Thyroid gland (tissue), 4 donors: ENCODE measurements at places on chromosomes 13 and 19. TPM values are rescaled to one million over a fixed set of nuclear protein-coding genes. Genes with fewer than 3 reads are reported as not detected.

KLK3 gene
- total RNA-seq: 1.3 TPM

CRX gene
- total RNA-seq: not detected

SIGLEC14 gene
- total RNA-seq: not detected

JAK3 gene
- total RNA-seq: 5.9 TPM

PODNL1 gene
- total RNA-seq: 1.4 TPM

ITM2B gene
- total RNA-seq: 550 TPM

MBD3L3 gene
- not detected for total RNA-seq

KCNC3 gene
- total RNA-seq: 32.8 TPM

ZNF135 gene
- 22.9 TPM for total RNA-seq

CEACAM16 gene
- 0.40 TPM for total RNA-seq

DNA sequence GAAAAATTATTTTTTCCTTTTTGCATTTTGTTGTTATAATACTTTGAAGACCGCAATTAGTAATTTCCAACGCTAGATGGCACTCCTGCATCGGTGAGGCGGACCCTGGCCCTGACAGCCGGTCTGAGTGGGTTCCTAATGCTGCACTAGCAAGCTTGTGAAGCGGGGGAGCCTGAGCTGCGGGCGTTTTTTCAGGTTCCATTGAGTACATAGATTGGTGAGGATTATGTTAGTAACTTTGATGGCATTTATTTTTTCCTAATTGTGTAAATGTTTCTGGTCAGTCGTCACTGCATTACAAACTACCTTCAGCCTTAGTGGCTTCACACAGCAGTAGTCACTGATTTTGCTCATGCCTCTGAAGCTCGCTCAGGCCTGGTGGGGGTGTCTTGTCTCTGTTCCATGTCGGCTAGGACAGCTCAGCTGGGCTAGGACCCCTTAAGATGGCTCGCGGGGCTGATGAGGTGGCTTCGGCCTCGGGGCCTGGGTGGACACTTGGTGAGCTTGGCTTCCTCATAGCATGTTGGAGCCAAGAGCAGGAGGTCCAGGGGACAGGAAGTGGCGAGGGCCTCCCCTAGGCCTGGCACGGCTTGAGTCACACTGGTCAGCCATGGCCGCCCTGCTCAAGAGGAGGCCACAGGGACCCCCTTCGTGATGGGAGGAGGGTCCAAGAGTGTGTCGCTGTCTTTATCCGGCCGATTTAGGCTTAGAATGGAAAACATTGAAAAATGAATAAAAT is 25.0 kb downstream of the ERCC5 start:
- DNase-seq: peak; percentile 42

GRCh38 chr19:18603958-18604819 is 2.4 kb downstream of the CRLF1 start:
- DNase-seq: no peak

DNA sequence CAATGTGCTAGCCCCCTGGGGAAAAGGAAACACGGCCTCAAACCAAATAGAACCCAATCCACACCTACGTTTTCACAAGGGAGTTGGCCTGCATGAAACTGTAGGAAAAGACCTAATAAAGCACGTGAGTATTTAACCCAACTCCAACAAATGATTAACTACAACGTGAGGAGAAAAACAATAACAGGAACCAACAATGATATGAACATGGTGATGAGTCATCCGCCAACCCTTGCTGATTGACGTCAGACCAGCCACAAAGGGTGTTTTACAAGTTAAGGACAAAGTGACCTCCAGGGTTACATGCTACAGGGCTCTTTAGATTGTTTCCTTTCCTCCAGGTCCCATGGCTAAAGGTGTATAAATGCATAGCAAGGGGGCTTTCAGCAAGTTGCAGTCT is 460.5 kb downstream of the COG6 start:
- no peak for DNase-seq

- peak; percentile 62 for DNase-seq
Observed at GRCh38 chr13:59409211-59409610, 754.5 kb downstream of the DIAPH3 start.

- no peak for DNase-seq
Observed at GRCh38 chr13:103546271-103546670, 480.1 kb upstream of the SLC10A2 start.

- DNase-seq: no peak
Observed at GRCh38 chr13:110092831-110093247, 214.1 kb downstream of the COL4A1 start.

DNA sequence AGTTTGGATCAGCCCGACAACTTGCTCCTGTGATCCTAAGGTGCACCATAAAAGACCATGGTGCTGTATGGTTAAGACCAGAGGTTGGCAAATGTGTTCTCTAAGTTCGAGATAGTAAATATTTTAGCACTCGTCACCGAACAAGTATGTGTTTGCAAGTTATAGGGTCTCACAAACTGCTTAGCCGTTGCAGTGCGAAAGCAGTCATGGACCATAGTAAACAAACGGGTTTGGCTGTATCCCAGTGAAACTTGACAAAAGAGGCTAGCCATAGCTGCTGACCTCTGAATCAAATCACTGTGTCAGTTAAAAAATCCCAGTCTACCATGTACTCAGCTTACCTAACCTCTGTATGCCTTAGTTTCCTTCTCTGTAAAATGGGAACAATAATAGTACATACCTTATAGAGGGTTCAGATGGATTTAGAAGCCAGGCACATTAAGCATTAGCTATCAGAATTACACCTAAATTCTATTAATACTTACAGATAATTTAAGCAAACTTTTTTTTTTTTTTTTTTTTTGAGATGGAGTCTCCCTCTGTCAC is 72.1 kb downstream of the IPO5 start:
- no peak for DNase-seq

GRCh38 chr19:45276284-45276687 is 25.2 kb downstream of the MARK4 start:
- no peak for DNase-seq

DNA sequence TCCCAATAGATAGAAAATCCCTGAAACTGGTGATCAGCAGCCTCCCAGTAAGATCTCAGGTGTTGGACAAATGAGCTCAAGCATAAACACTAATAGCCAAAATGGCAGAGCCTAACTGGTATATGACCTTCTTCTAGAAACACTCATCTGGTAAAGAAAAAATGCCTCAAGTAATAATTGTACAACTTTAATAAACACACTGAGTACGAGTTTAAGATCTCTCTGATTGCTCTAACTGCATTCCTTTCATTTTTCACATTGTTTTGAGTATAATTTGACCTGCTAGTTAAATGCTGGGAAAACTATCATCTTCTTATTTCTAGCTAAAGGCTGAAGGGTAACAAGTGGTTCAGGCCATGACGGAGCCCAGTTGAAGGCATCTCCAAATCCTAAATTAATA is 2009.5 kb upstream of the PCDH20 start:
- DNase-seq: no peak

GRCh38 chr19:52936954-52937325 is 13.7 kb upstream of the ZNF888 start:
- DNase-seq: no peak

DNA sequence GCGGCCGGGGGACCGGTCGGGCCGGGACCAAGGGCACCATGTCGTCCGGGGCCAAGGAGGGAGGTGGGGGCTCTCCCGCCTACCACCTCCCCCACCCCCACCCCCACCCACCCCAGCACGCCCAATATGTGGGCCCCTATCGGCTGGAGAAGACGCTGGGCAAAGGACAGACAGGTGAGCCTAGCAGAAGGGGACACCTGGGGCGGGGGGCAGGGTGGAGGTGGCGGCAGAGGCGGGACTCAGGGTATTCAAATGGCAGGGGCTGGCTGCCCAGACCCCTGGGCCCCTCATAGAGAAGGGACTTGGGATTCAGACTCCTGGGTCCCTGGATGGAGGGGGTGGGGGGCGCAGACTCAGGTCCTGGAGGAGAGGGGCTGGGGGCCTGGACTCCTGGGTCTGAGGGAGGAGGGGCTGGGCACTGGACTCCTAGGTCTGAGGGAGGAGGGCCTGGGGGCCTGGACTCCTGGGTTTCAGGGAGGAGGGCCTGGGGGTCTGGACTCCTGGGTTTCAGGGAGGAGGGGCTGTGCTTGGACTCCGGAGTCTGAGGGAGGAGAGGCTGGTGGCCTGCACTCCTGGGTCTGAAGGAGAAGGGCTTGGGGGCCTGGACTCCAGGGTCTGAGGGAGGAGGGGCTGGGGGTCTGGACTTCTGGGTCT is 735 bp downstream of the BRSK1 start:
- no peak for DNase-seq

GRCh38 chr13:112943309-112944125 is 25.5 kb upstream of the MCF2L start:
- peak; percentile 68 for DNase-seq

GRCh38 chr13:51043310-51043709 is 67.8 kb downstream of the C13orf42 start:
- no peak for DNase-seq

GRCh38 chr19:39506944-39507714 is 7.8 kb upstream of the SELENOV start:
- peak; percentile 42 for DNase-seq

- peak; percentile 55 for DNase-seq
Observed at GRCh38 chr13:41668130-41668757, 210.9 kb downstream of the RGCC start.

DNA sequence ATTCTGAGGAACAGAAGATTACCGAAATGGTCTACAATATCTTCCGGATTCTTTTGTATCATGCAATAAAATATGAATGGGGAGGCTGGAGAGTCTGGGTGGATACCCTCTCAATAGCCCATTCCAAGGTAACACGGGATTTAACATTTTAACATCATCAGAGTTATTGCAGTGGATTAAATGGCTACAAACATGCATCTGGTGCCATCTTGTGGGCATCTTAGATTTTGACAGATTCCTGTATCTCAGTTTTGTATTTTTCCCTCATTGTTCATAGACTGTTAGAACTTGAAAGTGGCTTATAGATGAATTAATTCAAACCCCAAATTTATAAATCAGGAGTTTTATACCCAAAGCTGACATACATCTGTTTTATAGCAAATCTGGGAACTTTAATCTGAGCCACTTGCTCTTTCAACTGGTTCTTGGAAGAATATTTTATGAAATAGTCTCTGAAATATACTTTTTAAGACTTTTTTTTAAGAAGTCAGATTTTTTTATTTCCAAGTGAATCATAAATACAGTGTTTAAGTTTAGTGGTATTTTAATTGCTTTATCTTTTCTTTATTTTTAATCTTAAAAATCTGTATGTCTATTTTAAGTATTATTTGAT is 215.2 kb downstream of the NBEA start:
- DNase-seq: peak; percentile 34

- no peak for DNase-seq
Observed at GRCh38 chr19:16281743-16282142, 42.9 kb upstream of the KLF2 start.

DNA sequence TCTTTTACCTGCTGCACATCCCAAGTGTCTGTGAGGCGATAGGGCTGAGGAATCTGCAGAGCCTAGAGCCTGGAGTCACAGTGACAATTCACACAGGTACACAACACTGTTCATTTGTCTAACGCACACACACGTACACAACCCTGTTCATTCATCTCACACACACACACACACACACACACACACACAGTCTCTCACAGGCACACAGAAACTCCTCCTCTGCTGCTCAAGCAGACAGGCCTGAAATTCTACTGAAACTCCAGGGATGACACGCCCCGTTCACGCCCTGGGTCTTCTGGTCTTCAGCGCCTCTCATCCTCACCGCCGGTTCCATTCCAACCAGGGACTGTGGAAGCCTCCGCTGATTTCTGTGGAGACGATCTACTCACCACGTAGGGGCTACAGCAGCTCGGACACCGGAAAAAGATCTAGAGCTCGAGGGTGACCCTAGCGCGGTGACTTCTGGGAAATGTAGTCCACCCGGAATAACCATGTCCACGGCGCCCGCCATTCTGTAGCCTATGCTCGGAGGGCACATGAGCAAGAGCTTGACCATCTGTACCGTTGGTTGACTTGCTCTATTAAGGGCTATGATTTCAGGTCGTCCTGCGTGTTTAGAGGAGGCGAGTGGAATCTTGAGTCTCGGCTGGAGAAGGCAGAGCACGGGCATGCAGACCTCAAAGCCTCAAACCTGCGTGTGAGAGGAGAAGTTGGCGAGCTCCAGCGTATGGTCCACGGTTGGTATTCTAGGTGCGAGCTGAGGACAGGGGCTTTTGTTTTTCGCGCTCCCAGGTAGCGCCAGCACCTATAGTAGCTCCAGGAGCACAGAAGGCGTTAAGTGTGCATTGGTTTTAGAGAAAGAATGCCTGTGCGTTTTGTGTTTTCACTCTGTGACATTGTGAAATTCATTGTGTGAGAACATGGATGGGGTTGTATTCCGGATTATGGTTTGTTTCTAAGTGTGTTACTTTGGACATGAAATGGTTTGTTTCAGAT is 33.4 kb downstream of the ZNF45 start:
- peak; percentile 76 for DNase-seq

- DNase-seq: no peak
Observed at GRCh38 chr19:45250216-45250831, 747 bp upstream of the MARK4 start.

DNA sequence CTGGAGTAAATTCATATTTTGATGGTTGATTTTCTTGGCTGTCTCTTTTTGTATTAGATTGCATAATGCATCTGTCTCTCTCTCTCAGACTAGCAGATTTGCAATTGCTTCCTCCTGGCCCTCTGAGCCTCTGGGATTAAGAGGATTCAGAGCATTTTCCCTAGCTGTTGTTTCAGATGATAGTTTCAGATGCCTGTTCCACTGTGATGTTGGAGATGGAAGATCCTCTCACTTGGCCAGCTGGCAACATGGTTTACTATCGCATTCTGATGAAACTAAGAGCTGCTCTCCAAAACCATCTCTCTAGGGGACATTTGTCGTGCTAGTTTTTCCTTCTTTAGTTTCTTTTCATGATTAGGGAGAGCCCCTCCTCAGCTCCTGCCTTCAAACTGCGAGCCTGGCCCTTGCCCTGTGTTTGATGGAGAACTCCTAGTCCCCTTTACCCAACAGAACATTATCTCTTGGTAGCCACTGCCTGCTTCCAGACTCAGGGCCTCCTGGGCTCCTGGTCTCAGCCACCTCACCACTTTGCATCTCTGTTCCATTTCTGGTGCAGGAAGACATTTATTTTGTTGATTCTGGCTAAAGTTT is 244.6 kb downstream of the B3GLCT start:
- DNase-seq: no peak

- DNase-seq: no peak
Observed at GRCh38 chr13:47310401-47310800, 413.5 kb upstream of the HTR2A start.

DNA sequence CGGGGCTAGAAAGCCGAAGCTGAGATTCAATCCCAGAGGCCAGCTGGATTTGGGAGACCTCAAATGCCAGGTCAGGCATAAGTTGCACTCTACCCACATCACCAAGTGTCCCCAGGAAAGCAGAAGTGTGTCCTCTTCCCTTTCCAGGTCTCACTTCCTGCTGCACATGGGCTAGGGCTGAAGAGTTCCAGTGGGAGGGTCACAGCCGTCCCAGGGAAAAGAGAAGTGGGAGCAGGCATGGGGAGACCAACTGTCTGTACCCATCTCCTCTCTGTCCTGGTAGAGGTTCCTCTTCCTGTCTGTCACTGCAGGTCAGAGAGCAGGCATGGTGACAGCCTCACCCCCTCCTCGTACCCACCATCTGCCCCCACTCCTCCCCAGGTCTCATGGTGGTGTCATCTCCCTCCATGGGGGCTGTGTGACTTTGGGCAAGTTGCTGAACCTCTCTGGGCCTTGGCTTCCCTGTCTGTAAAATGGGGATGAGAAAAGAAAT is 14.8 kb downstream of the AXL start:
- no peak for DNase-seq
